ENCODE measurements at places on chromosomes 12 and 14.

GRCh38 chr14:62308891-62309290, 546.7 kb downstream of the SNAPC1 start:
- no peak for DNase-seq

DNA sequence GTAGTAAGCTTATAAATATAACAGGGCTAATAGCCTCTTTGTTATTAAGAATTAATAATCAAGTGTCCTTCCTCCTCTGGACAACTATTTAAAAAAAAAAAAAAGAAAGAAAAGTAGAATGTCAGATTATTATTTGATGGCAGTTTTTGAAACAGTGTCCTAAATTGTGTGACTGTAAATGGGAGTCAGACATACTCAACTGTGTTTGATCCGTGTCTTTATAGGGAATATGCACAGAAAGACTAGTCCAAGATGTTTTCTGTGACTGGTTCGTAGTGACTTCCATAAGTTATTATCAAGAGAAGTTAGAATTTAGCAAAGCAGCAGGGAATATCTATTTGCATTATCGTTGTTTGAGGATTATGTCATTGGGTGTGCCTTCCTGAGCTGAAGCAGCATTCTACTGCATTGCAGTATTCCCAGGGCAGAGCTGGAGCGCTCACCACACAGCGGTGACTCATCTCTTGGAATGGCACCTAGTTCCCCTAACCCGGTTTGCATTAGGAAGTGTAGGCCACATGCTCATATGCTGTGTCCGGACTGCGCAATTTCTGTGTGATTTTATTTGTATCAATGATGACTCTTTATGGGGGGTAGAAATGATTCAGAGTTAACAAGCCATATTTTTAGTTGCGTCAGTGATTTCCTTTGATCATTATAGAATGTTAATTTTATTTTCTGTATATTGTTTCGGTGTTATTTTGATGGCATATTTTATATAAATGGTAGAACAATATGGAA, 7.9 kb downstream of the DYNC1H1 start:
- no peak for DNase-seq

- no peak for DNase-seq
Measured at GRCh38 chr12:121964813-121965643, 46.6 kb downstream of the CFAP251 start.

- DNase-seq = no peak
Measured at GRCh38 chr14:23112359-23113178, 6.5 kb downstream of the CEBPE start.

DNA sequence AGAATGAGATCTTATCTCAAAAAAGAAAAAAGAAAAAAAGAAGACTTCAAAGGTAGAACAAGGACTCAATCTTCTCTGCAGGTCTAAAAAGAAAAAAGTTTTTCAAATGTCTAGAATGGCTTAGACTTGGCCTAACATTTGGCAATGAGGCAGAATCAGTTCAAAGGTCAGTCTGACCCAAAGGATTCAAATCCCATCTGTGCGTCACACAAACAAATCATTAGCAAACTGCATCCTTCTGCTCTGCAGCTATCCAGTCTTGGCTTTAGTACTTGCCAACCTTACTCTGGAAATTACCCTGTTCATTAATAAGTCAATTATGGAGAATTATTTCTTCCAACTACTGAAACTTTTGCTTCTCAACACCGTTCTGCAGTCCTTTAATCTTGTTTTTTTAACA, 3.1 kb downstream of the YAF2 start:
- no peak for DNase-seq

GRCh38 chr12:78402366-78403134, 462.0 kb upstream of the SYT1 start:
- no peak for DNase-seq

DNA sequence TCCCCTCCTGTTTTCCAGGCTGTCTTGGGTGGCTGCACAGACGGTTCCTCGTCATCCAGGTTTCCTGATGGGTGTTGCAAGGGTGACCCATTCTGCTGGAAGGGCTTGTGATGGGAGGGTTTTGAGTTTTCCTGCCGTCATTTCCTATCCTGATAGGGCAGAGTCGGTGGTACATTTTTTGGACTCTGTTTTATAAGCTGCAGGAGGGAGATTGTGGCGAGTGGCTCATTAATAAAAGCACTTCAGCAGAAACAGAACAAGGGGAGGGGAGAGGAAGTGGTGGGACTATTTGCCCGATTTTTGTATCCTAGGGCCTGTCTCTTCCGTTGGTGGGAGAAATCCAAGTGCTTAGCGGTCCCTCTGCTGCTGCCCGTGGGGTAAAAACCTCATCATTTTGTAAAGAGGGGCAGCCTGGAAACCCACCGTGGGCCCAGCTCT, 40.0 kb downstream of the TSPAN9 start:
- no peak for DNase-seq

DNA sequence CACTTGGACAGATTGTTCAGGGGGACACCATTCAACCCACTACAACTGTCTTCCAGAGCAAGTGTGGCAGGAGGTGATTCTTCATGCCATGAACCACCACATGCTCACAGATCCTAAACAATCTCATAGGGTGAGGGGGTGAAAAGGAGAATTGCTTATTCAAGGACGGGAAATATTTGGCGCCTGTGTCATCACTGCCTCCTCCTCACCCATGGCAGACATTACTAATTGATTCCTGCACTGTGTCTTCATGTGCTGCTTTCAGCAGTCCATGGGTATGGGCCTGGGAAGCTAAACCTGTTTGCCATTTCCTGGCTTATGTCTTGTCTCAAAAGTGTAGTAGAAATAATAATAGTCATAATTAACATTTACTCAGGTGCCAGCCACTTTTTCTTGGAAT, 31.3 kb downstream of the MMAB start:
- no peak for DNase-seq

- DNase-seq = no peak
Measured at GRCh38 chr14:50545618-50546017, 13.2 kb upstream of the MAP4K5 start.

DNA sequence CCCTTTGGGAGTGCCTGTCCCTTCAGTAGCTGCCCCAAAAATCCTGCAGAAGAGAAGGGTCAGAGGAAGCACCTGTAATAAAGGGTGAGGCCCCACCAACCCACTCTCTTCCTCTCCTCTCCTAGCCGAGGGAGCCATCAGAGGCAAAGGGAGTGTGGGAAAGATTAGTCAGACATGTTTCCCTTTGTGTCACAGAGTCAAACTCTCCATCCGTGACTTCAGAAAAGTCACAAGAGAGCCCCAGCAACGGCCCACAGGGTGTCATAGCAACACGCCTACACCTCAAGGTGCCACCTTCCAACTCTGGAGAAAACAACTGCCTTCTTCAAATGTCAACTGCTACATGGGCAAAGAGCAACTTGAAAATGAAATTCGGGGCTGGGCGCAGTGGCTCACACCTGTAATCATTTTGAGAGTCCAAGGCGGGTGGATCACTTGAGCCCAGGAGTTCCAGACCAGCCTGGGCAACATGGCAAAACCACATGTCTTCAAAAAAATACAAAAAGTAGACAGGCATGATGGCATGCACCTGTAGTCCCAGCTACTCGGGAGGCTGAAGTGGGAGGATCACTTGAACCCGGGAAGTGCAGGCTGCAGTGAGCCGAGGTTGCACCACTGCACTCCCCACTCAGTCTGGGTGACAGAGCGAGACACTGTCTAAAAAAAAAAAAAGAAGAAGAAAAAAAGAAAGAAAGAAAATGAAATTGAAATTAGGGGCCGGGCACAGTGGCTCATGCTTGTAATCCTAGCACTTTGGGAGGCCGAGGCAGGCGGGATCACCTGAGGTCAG, 17.7 kb upstream of the CD27 start:
- DNase-seq = no peak

GRCh38 chr14:72941286-72941985, 15.2 kb downstream of the DCAF4 start:
- no peak for DNase-seq

DNA sequence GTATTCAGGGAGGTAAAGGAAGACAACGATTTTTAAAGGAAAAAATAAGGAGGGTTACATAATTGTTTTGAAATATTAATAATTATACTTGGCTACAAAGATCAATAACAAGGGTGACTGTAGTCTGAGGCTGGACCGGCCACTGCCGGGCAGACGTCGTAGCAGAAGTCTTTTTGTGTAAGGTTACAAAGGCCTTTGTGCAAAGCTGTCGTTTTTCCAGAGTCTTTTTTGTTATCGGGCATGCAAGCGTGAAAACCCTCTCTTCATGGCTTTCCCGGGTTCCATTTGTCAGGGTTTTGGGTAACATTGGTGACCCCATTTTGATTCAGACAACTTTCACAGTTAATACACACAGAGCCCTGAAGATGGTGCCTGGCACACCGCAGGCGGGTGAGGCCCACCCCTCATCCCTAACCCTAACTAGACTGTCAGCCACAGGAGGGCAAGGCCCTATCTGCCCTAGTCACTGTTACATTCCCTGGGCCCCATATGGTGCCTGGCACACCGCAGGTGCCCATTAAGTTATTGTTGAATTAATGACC, 31.3 kb downstream of the RILPL1 start:
- no peak for DNase-seq

GRCh38 chr12:111203446-111203845, 165.4 kb downstream of the PHETA1 start:
- no peak for DNase-seq

DNA sequence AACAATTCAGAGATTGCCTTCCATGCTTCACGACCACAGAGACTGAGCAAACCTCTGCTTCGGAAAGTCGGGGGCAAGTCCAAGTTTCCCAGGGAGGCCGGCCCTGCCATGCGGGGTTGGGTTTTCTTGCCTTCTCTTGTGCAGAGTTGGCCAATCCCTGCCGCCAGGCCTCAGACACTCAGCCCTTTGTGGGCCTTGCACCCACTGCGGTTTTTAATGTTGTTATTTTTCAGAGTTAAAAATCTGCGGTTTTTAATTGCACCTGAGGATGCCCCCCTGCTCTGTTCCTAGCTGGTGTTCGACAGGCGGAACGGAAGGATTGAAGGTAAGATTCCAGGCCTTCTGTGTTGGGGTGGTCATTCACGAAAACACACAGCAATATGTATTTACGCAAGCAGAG, 108.7 kb downstream of the CALM1 start:
- no peak for DNase-seq

- DNase-seq = no peak
Measured at GRCh38 chr12:18135509-18135908, 45.5 kb upstream of the RERGL start.

- DNase-seq = no peak
Measured at GRCh38 chr12:104250366-104251125, 35.0 kb downstream of the TXNRD1 start.

Data from GM18507 (cell line).